ENCODE measurements at places on chromosomes 5 and 9. TPM values are rescaled to one million over a fixed set of nuclear protein-coding genes. Genes with fewer than 3 reads are reported as not detected.
A peak's percentile ranks its signal among the peaks of the same experiment; 100 is the strongest.

- no peaks in the 10 kb centered on the region for H3K36me3 ChIP-seq
- peak overlapping the region; percentile 65 for H3K4me3 ChIP-seq
- peaks cover 40% of the 10 kb centered on the region for H3K4me1 ChIP-seq
- no peaks in the 10 kb centered on the region for H3K27me3 ChIP-seq
Observed at GRCh38 chr9:114718801-114719221, 36.8 kb upstream of the TEX48 start.

PKN3 gene
- 0.96 TPM for total RNA-seq

DNA sequence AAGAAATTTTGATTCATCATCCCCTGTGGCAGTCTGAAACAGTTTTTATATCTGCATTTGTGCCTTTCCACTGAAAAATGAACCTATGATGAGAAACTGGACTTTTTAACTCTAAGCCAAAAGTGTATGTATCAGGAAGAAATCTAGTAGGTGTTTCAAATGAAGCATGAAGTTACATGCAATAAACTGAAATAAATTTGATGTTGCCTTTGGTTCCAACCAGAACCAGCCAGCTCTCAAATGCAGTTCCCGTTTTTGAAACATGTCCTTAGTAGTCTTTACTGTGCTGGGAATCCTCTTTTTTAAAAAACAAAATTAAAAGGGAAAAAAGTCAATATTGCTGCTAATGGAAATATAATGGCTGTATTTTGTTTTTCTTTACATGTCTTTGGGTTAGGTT is 43.9 kb downstream of the HACD4 start:
- DNase-seq = no peak
- no peaks in the 10 kb centered on the region for H3K36me3 ChIP-seq
- H3K27ac ChIP-seq = no peak overlapping the region
- peaks cover 4% of the 10 kb centered on the region for H3K4me1 ChIP-seq
- H3K27me3 ChIP-seq = no peaks in the 10 kb centered on the region

DNA sequence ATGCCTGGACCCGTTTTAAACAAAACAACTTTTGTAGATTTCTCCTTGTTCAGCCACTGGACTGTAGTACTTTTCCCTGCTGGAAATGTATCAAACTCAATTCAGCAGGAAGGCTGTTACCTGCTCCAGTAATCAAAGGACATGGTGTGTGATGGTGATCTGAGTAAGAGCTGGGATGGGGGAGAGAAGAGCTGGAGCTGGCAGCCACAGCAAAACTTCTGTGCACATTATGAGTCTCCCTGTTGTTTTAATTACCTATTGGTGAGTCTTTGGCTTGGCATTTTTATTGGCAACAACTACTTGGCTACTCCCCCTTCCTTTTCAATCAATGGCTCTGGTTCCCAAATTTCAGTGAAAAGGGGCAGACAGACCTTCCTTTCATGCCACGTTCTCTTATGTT is 9.7 kb downstream of the NREP start:
- H3K4me1 ChIP-seq = no peaks in the 10 kb centered on the region
- H3K27ac ChIP-seq = no peak overlapping the region
- H3K27me3 ChIP-seq = peaks cover 30% of the 10 kb centered on the region
- DNase-seq = no peak
- no peaks in the 10 kb centered on the region for H3K36me3 ChIP-seq

GRCh38 chr5:35898952-35899660 is 39.3 kb downstream of the CAPSL start:
- peaks cover 35% of the 10 kb centered on the region for H3K4me1 ChIP-seq
- DNase-seq = no peak

PCDHAC1 gene
- total RNA-seq = not detected

DNA sequence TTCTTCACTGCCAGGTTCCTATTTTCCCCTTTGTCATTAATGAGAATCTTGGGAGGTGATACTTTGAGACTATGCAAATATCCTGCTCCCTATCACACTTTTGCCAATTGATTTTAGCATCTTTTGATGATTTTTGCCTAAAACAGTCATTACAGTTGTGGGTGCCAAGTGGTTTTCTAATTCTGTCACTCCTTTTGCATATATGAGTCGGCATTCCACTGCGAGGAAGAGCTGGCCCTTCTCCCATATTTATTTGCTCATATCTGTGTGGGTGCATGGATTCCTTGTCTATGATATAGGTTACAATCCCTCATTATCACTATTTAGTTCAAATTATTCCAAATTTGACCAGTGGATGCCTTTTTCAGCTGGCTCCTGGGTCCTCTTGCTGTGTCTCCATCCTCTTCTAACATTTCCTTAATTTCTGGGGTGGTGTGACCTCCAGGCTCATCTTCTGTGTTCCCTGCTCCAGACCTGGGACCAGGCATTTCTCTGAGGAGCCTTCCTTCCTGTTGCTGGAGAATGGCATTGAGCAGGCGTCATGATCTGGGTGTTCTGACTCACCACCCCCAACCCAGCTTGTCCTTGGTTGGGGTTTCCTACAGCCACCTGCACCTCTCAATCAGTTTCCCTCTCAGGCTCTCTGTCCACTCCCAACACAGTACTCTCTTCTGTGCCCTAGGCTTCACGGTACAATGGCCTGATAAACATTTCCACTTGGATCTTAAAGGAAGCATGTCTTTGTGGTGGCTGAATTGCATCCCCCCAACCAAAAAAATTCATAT is 106.7 kb downstream of the NXNL2 start:
- H3K4me1 ChIP-seq = no peaks in the 10 kb centered on the region
- H3K36me3 ChIP-seq = no peaks in the 10 kb centered on the region
- no peak overlapping the region for H3K27ac ChIP-seq
- peaks cover 7% of the 10 kb centered on the region for H3K27me3 ChIP-seq
- DNase-seq = no peak

- no peak overlapping the region for H3K27ac ChIP-seq
- H3K4me1 ChIP-seq = peaks cover 2% of the 10 kb centered on the region
- no peaks in the 10 kb centered on the region for H3K36me3 ChIP-seq
- no peak overlapping the region for H3K4me3 ChIP-seq
- peaks cover 35% of the 10 kb centered on the region for H3K27me3 ChIP-seq
- DNase-seq = no peak
Observed at GRCh38 chr9:121780177-121781040, 129.0 kb downstream of the DAB2IP start.

- no peak for DNase-seq
- no peaks in the 10 kb centered on the region for H3K4me1 ChIP-seq
- H3K36me3 ChIP-seq = no peaks in the 10 kb centered on the region
- H3K4me3 ChIP-seq = no peak overlapping the region
- no peak overlapping the region for H3K27ac ChIP-seq
- peaks cover 40% of the 10 kb centered on the region for H3K27me3 ChIP-seq
Observed at GRCh38 chr9:84379740-84380139, 39.2 kb upstream of the SLC28A3 start.

GRCh38 chr5:143554918-143555477 is 151.5 kb upstream of the NR3C1 start:
- no peak for DNase-seq
- H3K4me3 ChIP-seq = no peak overlapping the region

DNA sequence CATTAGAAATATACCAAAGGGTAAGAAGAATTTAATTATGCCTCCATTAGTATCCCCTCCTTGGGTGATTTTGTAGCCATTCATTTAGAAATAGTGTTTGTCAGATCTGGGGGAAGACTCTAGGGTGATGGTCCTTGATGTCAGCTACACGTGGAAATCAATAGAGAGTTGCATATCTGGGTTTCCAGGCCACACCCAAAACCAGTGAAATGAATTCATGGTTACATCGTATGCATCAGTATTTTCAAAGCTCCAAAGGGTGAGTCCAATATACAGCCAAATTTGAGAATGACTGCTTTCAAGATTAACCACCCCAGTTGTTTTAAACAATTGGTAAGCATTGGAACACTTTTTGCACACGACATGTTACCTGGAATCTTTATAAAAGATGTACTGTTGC is 173.4 kb upstream of the SGCD start:
- H3K27ac ChIP-seq = no peak overlapping the region
- no peaks in the 10 kb centered on the region for H3K4me1 ChIP-seq
- H3K27me3 ChIP-seq = peaks cover 12% of the 10 kb centered on the region
- DNase-seq = no peak

NACC2 gene
- 5.8 TPM for total RNA-seq

GRCh38 chr5:123000731-123001130 is 35.8 kb downstream of the PPIC start:
- H3K4me1 ChIP-seq = no peaks in the 10 kb centered on the region
- H3K4me3 ChIP-seq = no peak overlapping the region
- H3K27ac ChIP-seq = no peak overlapping the region
- H3K36me3 ChIP-seq = peaks cover 11% of the 10 kb centered on the region
- no peaks in the 10 kb centered on the region for H3K27me3 ChIP-seq

GRCh38 chr5:137393196-137393993 is 105.7 kb downstream of the SPOCK1 start:
- H3K4me3 ChIP-seq = no peak overlapping the region
- no peaks in the 10 kb centered on the region for H3K36me3 ChIP-seq
- no peak overlapping the region for H3K27ac ChIP-seq
- peaks cover 16% of the 10 kb centered on the region for H3K27me3 ChIP-seq

- no peak overlapping the region for H3K27ac ChIP-seq
- H3K36me3 ChIP-seq = no peaks in the 10 kb centered on the region
- peaks cover 19% of the 10 kb centered on the region for H3K27me3 ChIP-seq
- H3K4me3 ChIP-seq = no peak overlapping the region
Observed at GRCh38 chr5:73820326-73820725, 194.3 kb downstream of the ARHGEF28 start.
